Astrocyte of the hippocampus (primary cell): ENCODE measurements at places on chromosomes 5 and 9.

- peak; percentile 41 for DNase-seq
These were observed 49.3 kb downstream of the RASGEF1C start for GRCh38 chr5:180159756-180160155.

DNA sequence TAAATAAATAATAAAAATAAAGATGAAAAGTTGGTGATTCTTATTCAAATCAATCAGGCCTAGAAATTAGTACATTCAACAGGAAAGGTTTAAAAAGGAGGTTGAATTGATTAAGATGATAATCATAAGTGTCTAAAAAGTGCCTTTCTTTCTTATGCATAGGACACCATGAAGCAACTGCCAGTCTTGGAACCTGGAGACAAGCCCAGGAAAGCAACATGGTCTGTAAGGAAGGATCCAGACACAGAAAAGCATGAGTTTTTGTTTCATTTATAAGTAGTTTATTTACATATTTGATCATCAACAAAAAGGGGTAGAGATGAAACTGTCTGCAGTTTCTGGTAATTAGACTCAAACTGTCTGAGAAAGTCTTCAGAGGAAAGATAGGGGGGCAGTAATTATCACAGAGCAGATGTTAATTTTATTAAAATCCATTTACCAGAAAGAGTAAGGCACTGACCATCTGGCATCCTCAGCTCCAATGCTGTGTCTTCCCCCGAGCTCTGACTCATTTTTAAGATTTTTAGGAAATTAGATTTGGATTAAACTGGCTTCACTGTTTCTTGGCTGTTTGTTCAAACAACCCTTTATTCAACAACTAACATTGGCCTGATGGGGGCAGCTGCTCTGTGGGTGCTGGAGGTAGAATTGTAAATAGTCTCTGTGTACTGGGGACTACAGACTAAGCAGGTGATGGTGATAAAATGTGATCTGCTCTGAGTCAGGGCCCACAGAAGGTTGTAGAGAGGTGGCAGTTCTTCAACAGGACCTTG is 2.7 kb downstream of the RABEPK start:
- DNase-seq = no peak

DNA sequence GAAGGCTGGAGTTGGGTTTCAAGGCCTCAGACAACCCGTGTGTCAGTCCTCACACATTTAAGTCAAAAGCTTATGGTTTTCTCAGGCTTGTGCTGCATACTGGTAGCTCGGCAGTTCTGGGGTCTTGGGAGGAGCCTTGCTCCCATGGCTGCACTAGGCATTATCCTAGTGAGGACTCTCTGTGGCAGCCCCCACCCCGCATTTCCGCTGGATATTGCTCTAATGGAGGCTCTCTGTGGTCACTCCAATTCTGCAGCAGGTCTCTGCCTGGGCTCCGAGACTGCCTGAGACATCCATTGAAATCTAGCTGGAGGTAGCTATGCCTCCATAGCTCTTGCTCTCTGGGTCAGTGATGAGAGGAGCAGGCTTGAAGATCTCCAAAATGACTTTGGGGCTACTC is 311.5 kb upstream of the PTGER4 start:
- DNase-seq = no peak

GRCh38 chr9:134381671-134382516 is 55.6 kb downstream of the RXRA start:
- peak; percentile 58 for DNase-seq

- DNase-seq = peak; percentile 79
These were observed 31.8 kb downstream of the RUSC2 start for GRCh38 chr9:35521708-35522107.

DNA sequence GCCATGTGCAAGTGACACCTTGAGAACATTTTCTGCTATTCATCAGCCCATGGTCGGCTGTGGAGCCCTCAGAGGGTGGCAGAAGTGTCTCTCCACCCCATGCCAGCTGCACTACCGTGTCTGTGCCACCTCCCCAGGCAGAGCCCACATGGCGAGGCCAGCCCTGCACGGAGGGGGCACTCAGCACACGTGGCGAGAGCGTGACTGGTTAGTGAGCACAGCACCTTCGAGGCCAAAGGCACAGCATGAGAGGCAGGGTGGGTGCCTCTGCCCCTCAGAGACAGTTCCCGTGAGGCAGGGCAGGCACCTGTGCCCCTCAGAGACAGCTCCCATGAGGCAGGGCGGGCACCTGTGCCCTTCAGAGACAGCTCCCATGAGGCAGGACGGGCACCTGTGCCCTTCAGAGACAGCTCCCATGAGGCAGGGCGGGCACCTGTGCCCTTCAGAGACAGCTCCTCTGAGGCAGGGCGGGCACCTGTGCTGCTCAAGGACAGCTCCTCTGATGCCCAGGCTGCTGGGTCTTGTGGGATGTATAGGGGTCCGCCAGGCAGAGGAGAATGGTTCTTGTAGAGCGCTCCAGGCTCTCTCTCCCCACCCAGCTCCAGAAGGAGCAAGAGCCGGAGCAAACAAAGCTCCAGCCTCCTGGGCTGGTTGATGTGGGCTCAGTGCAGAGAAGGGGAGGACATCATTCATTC is 179.8 kb upstream of the PPP1R26 start:
- DNase-seq = no peak

- no peak for DNase-seq
These were observed 30.2 kb downstream of the CDHR2 start for GRCh38 chr5:176579323-176579722.

DNA sequence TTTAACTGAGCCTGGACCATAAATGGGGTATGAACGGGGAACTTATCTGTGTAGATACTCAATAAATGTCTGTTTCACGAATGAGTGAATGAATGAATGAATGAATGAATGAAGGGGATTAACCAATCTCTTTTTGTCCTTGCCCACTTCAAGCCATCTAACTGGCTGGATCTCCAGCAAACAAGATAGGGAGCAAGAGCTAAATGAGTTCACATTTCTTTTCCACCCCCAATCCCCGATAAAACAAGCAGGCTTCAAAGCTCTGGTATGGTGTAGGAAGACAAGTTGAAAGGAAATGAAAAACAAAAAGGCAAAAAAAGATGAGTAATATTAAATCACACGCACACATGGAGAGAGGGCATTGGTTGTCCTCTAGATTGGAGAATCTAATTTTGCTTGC is 84.0 kb downstream of the CMYA5 start:
- DNase-seq = no peak

GRCh38 chr5:155189476-155189875 is 175.9 kb downstream of the KIF4B start:
- no peak for DNase-seq

- peak; percentile 38 for DNase-seq
These were observed 287.8 kb upstream of the RASA1 start for GRCh38 chr5:86979811-86980411.

DNA sequence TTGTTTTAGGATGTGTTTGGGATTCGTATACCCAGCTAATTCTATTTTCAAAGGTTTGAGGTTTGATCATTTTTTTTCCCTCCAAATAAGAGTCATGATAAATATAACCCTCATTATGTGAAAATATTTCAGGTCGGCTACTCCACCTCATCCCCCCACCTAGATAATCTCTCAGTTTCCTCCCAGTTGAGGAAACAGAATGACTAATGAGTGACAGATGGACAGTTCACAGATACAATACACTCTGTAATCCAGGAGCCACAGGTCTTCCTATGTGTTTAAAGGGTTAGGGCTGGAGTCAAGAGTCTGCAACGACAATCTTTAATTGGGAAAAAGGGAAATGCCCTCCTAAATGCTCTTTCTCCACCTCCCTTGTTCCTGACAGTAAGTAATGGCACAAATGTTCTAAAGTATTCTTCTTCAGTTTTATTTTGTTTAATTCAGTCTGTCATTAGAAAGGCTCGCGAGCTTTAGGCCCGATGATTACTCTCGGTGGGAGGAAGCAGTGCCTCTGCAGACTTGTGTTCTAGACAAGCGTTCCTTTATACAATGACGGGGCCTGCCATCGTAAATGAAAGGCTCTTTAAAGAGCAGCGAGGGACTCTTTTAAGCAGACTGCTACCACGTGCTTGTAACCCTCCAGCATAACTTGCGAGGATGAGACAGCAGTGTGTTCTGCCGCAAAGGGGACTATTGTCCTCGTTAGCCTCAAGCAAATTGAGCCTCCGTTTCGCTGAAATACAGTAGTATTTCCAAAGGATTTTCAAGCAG is 69.0 kb downstream of the MEF2C start:
- no peak for DNase-seq

GRCh38 chr9:115121181-115121580 is 3.2 kb upstream of the TNC start:
- peak; percentile 91 for DNase-seq

DNA sequence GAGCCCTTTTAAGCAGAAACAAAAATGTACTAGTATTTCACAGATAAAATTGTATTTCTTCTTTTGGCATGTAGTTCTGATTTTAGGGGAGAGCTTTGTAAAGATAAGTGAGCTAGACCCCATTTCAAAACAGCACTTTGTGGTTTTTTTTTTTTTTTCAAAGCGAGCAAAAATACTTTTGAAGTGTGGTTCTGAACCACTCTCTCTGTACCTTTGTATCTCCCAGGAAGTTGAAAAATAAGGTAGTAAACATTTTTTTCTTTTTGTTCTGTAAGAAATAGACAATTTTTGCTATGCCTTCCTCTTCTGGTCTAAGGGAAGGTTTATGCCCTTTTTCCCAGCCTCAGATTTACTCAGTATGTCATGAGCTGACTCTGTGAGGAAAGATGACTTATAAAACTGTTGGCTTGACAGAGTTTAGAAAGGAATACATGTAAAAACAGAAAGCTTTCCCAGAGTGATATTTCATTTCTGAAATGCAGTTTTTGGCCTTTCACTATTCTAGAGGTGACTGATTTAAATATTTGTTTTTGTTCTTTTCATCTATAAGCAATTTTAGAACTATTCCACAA is 12.5 kb downstream of the ERCC6L2 start:
- no peak for DNase-seq

GRCh38 chr5:2261004-2261703 is 378.4 kb upstream of the IRX4 start:
- no peak for DNase-seq

GRCh38 chr9:35967042-35967441 is 9.1 kb upstream of the OR2S2 start:
- no peak for DNase-seq

DNA sequence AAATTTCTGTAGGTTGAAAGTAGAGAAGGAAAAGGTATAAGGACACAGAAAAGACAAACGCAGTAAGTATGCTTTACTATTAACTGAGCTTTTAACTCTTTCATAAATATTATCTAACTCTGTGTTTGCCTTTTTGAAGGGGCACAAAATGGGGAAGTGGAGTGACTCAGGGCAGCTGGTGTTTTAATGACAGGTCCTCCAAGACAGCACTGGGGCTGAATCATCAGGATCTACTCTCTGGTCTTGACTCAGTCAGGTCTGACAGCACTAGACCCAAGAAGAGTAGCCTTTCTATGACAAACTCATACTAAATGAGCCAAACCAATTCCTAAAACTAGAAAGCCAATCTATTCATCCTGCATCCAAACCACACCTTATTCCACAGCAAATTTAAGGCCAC is 102.2 kb downstream of the APTX start:
- no peak for DNase-seq

DNA sequence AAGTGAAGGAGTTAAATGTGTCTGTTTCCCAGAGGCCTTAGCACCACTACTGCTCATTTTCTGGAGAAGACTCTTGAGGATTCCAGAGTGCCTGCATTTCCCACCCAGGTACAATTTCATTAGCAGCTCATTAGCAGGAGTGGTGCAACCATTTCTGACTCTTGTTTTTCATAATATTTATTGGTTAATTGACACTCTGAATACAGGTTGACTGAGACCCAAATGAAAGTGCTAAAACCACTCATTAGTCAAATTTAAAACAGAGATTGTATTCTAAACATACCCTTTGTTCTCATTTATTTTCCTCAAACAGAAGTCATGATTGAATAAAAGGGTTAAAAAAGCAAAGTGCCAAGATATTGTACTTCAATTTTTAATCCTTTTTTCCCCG is 134.5 kb downstream of the SIL1 start:
- DNase-seq = no peak

DNA sequence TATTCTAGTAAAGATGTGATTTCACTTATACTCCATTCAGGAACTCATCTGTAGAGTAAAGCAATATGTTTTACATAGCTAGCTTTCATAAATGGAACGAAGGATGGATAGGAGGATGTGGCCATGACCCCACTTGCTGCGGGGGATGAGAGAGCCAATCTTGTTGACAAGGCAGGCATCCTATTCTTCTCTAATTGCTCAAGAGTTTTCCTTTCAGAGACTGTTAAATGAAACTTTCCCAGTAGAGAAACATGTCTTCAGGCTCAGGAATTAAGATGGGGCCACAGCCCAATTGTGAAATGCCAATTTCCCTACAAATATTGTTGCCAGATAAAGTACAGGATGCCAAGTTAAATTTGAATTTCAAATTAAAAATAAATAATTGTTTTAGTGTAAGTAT is 196.2 kb upstream of the TUT7 start:
- no peak for DNase-seq
